ENCODE measurements at places on chromosomes 11 and 22.
A peak's percentile ranks its signal among the peaks of the same experiment; 100 is the strongest.

GRCh38 chr11:74820763-74821162 is 72.1 kb downstream of the RNF169 start:
- H3K27ac ChIP-seq, result no peak overlapping the region
- DNase-seq, result no peak
- H3K36me3 ChIP-seq, result peaks cover 86% of the 10 kb centered on the region
- no peak overlapping the region for H3K4me3 ChIP-seq
- H3K4me1 ChIP-seq, result peaks cover 30% of the 10 kb centered on the region
- no peaks in the 10 kb centered on the region for H3K27me3 ChIP-seq

GRCh38 chr11:2299773-2300172 is 1.9 kb downstream of the C11orf21 start:
- H3K4me3 ChIP-seq, result peak overlapping the region; percentile 39
- DNase-seq, result no peak
- no peaks in the 10 kb centered on the region for H3K27me3 ChIP-seq
- peaks cover 21% of the 10 kb centered on the region for H3K4me1 ChIP-seq
- H3K36me3 ChIP-seq, result no peaks in the 10 kb centered on the region
- no peak overlapping the region for H3K27ac ChIP-seq

- no peaks in the 10 kb centered on the region for H3K27me3 ChIP-seq
- H3K4me3 ChIP-seq, result no peak overlapping the region
- DNase-seq, result no peak
- H3K27ac ChIP-seq, result no peak overlapping the region
- no peaks in the 10 kb centered on the region for H3K36me3 ChIP-seq
Measured at GRCh38 chr11:113677685-113678084, 28.4 kb downstream of the TMPRSS5 start.

DNA sequence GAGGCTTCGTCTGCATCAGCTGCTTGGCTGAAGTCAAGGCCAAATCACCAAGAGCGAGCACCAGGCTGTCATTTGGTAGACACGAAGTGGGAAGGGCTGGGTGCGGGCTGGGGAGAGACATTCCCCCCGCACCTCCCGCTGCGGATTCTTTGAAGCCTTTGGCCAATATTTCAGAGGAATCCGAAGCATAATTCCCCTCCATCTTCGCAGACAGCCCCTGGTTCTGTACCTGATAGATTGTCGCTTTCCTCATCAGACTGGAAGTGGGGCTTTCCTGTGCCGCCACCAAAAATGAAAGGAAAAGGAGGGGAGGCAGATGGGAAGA is 15.3 kb downstream of the BLID start:
- no peak overlapping the region for H3K27ac ChIP-seq
- DNase-seq, result no peak
- peaks cover 1% of the 10 kb centered on the region for H3K4me1 ChIP-seq
- no peak overlapping the region for H3K4me3 ChIP-seq
- H3K27me3 ChIP-seq, result peaks cover 28% of the 10 kb centered on the region

GRCh38 chr22:48395201-48395600 is 1432.5 kb downstream of the BRD1 start:
- H3K27ac ChIP-seq, result no peak overlapping the region
- H3K4me3 ChIP-seq, result no peak overlapping the region
- H3K36me3 ChIP-seq, result no peaks in the 10 kb centered on the region

- no peak overlapping the region for H3K27ac ChIP-seq
- H3K4me3 ChIP-seq, result no peak overlapping the region
- no peak for DNase-seq
- H3K4me1 ChIP-seq, result peaks cover 13% of the 10 kb centered on the region
Measured at GRCh38 chr11:78046486-78046854, 17.2 kb upstream of the THRSP start.

DNA sequence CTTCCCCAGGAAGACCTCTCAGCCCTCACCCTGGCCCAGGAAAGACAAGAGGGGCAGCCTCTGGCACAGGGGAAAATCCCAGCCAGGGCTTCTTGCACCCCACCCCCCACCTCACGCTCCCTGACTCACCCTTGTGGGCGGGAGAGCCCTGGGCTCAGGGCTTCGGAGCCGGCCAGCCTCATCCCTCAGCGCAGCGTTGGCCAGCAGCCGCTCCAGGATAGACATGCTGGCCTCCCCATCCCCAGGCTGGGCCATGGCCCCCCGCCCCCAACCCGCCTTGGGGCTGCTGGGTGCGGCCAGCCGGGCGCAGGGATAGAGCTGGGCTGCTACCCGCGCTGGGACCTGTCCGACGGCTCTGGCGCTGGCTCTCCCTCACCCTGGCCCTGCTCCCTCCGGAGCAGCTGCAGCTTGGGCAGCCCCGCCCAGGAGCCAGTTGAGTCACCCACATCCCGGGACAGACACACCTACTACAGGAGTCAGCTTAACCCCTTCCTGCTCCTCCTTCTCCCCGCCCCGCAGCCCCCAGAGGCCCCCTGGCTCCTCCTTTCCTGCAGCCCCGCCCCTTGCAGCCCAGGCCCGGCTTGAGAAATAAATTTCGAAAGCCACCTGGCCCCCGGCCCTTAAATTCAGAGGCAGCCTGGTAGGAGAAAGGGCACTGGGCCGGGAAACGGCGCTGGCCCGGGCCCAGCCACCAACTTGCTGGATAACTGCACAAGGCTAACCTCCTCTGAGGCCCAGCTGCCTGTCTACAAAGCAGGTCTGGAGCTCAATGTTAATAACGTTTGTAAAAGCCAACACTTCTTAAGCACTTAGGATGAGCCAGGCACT is 13.4 kb downstream of the TNKS1BP1 start:
- H3K4me1 ChIP-seq, result peaks cover 3% of the 10 kb centered on the region
- H3K4me3 ChIP-seq, result peak overlapping the region; percentile 28
- peak; percentile 70 for DNase-seq
- H3K36me3 ChIP-seq, result peaks cover 4% of the 10 kb centered on the region
- no peaks in the 10 kb centered on the region for H3K27me3 ChIP-seq
- H3K27ac ChIP-seq, result no peak overlapping the region

DNA sequence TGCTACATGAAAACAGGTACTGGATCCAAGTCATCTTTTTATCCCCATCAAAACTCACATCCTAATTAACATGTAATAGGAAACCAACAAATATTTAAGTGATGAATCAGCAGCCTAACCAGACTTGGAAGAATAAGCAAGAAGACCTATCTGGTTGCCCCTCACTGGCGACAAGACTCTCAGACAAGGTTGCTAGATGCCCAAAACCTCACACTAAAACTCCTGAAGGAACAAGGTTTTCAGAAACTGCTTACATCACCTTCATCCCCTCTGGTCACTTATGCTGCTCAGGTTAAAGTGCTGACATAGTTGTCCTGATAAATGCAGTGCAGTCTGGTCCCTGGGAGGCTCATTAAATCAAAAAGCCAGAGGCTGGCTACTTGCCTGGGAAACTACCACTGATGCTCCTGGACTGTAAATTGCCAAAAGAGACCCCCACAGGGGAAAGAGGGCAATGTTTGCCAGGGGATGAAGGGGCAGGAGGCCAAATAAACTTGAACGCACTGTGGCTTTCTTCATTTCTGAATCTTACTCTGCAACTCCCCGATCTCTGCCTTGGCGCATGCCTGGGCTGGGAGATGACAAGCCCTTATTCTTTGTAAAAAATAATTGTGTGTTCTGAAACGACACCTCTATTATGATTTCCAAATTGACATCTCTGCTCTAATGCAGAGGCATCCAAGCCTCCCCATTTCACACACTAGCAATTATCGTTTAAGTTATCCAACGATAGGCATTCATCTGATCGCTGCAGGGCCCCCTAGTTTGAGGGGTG is 72.7 kb downstream of the AMBRA1 start:
- no peaks in the 10 kb centered on the region for H3K36me3 ChIP-seq
- no peak overlapping the region for H3K4me3 ChIP-seq
- no peak for DNase-seq
- H3K27me3 ChIP-seq, result no peaks in the 10 kb centered on the region
- H3K4me1 ChIP-seq, result no peaks in the 10 kb centered on the region

- H3K36me3 ChIP-seq, result no peaks in the 10 kb centered on the region
- peaks cover 16% of the 10 kb centered on the region for H3K4me1 ChIP-seq
- peaks cover 12% of the 10 kb centered on the region for H3K27me3 ChIP-seq
- H3K27ac ChIP-seq, result peak overlapping the region; percentile 83
- peak; percentile 63 for DNase-seq
Measured at GRCh38 chr11:119320776-119321524, 4.0 kb upstream of the MCAM start.

GRCh38 chr11:64152841-64153691 is 12.8 kb downstream of the MACROD1 start:
- no peak overlapping the region for H3K27ac ChIP-seq
- H3K36me3 ChIP-seq, result no peaks in the 10 kb centered on the region
- DNase-seq, result peak; percentile 60
- H3K27me3 ChIP-seq, result peaks cover 3% of the 10 kb centered on the region

DNA sequence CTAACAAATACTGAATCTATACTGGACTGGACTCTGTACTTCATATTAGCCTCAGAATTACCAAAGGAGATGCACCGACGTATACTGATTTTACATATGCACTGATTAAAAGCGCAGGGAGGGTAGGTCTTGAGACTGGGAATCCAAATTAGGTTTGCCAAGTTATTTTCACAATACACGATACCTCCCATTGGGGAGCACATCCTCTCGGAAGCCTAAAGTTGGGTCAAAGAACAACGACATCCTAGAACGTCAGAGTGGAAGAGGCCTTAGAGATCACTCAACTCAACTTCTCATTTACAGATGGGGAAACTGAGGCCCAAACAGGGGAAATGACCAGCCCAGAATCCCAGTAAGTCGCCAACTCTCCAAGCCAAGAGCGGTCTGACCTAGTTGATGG is 626 bp downstream of the DNAL4 start:
- peaks cover 8% of the 10 kb centered on the region for H3K4me1 ChIP-seq
- no peaks in the 10 kb centered on the region for H3K36me3 ChIP-seq
- H3K27me3 ChIP-seq, result peaks cover 7% of the 10 kb centered on the region

GRCh38 chr11:34145847-34146381 is 40.5 kb downstream of the NAT10 start:
- no peak overlapping the region for H3K27ac ChIP-seq
- no peaks in the 10 kb centered on the region for H3K4me1 ChIP-seq
- H3K27me3 ChIP-seq, result no peaks in the 10 kb centered on the region
- H3K4me3 ChIP-seq, result no peak overlapping the region

DNA sequence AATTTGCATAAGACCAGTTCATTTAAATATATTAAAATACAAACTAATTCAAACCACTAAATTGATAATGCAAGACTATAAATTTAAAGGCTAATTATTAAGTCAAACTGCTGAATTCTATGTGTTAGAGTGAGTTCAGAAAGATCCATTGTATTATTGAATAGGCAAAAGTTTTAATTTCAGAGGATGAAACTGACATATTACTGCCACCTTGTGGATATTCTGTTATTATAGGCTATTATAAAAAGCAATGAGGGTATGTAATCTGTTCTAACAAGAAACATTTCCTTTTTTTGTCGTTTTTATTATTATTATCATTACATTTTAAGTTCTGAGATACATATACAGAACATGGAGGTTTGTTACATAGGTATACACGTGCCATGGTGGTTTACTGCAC is 20.9 kb upstream of the NAALAD2 start:
- H3K36me3 ChIP-seq, result no peaks in the 10 kb centered on the region
- H3K27ac ChIP-seq, result no peak overlapping the region
- no peaks in the 10 kb centered on the region for H3K4me1 ChIP-seq
- DNase-seq, result no peak
- no peak overlapping the region for H3K4me3 ChIP-seq
- H3K27me3 ChIP-seq, result no peaks in the 10 kb centered on the region

GRCh38 chr11:113014262-113015097 is 53.3 kb downstream of the NCAM1 start:
- DNase-seq, result no peak
- H3K36me3 ChIP-seq, result no peaks in the 10 kb centered on the region
- no peak overlapping the region for H3K27ac ChIP-seq
- no peaks in the 10 kb centered on the region for H3K4me1 ChIP-seq

GRCh38 chr11:2800655-2801531 is 84.7 kb downstream of the CDKN1C start:
- no peak overlapping the region for H3K27ac ChIP-seq
- H3K27me3 ChIP-seq, result no peaks in the 10 kb centered on the region
- H3K4me3 ChIP-seq, result no peak overlapping the region
- H3K4me1 ChIP-seq, result no peaks in the 10 kb centered on the region
- H3K36me3 ChIP-seq, result no peaks in the 10 kb centered on the region

GRCh38 chr22:37560608-37561211 is 430 bp downstream of the CDC42EP1 start:
- H3K27ac ChIP-seq, result no peak overlapping the region
- H3K36me3 ChIP-seq, result no peaks in the 10 kb centered on the region
- peak overlapping the region; percentile 47 for H3K4me3 ChIP-seq
- peaks cover 7% of the 10 kb centered on the region for H3K4me1 ChIP-seq

DNA sequence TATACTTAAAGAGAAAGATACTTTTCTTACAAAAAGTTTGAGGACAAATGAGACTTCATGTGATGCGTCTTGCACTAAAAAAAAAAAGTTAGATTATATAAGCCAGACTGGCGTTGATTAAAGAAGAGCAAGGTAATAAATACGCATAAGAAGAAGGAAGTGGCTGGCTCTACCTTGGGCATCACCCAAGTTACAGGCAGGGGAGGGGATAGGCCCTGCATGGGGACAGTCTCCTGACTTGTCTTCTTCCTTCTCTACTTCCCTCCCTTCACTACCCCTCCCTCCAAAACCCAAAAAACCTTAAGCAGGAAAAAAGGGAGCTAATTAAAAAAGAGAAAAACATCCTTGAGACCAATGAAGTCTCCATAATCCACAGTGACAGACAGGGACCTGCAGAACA is 22.3 kb upstream of the TMA7B start:
- no peak for DNase-seq
- peaks cover 33% of the 10 kb centered on the region for H3K36me3 ChIP-seq
- H3K4me1 ChIP-seq, result peaks cover 93% of the 10 kb centered on the region
- no peaks in the 10 kb centered on the region for H3K27me3 ChIP-seq
- peak overlapping the region; percentile 60 for H3K27ac ChIP-seq

- DNase-seq, result no peak
- H3K4me1 ChIP-seq, result peaks cover under 1% of the 10 kb centered on the region
- H3K4me3 ChIP-seq, result no peak overlapping the region
Measured at GRCh38 chr11:68950762-68951161, 30.0 kb downstream of the MRGPRD start.

DNA sequence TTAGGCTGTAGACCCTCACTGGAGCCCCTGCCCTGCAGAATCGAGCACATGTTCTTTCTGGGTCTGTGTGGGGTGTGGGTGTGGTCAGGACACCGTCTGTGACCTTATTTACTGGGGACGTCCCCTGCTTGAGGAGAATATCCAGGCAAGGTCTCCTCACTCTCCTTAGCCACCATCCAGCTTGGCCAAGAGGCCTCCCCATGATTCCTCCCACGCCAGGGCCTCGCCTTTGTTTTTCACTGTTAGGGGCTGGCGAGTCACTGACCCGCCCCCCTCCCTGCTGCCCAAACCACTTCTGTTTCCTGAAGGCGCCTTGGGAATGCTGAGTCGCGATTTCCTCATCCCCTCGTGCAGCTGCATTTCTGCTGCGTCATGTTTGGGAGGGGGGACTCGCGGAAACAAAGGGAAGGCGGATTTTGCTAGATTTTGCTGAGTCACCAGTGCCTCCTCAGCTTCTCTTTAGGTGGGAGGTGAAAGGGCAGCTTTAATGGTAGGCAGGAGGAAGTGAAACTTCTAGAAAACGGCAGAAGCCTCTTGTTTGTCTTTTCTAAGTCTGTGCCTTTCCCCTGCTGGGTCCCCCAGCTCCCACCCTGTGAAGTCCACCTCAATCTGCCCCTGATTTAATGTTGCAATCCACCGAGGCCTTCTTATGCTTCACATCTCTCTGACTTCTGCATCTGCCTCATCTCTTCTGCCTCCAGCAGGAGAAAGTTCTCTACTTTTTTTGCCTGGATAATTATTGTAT is 4.0 kb upstream of the HMOX1 start:
- H3K36me3 ChIP-seq, result no peaks in the 10 kb centered on the region
- DNase-seq, result peak; percentile 20
- peaks cover 11% of the 10 kb centered on the region for H3K27me3 ChIP-seq
- H3K4me3 ChIP-seq, result no peak overlapping the region

- H3K4me1 ChIP-seq, result peaks cover 3% of the 10 kb centered on the region
- no peaks in the 10 kb centered on the region for H3K36me3 ChIP-seq
- no peak overlapping the region for H3K27ac ChIP-seq
- no peak overlapping the region for H3K4me3 ChIP-seq
- no peak for DNase-seq
- no peaks in the 10 kb centered on the region for H3K27me3 ChIP-seq
Measured at GRCh38 chr11:113274713-113275582, 39.4 kb upstream of the TTC12 start.
